ENCODE measurements at places on chromosomes 4 and X.

GRCh38 chr4:37725718-37726117, 39.5 kb upstream of the RELL1 start:
- DNase-seq: no peak

- DNase-seq: no peak
Measured at GRCh38 chr4:98816386-98816785, 112.5 kb downstream of the EIF4E start.

- DNase-seq: no peak
Measured at GRCh38 chr4:55078987-55079386, 46.4 kb downstream of the KDR start.

DNA sequence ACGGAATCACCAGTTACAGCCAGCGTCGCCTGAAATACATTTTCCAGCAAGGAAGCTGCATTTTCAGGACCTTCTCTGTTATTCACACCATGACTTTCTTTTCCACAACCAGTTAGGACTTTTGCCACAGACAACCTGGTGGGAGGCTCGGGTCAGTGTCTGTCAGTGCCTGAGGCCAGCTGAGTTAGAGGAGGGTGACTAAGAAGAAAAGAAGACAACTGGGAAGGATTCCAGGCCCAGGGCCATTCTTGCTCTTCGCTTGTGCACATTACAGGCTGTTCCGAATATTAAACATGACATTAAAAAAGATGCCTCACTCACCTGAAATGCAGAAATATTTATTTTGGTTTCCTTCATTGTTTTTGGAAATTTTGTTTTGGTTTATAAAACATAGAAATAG, 21.4 kb upstream of the CENPU start:
- no peak for DNase-seq

DNA sequence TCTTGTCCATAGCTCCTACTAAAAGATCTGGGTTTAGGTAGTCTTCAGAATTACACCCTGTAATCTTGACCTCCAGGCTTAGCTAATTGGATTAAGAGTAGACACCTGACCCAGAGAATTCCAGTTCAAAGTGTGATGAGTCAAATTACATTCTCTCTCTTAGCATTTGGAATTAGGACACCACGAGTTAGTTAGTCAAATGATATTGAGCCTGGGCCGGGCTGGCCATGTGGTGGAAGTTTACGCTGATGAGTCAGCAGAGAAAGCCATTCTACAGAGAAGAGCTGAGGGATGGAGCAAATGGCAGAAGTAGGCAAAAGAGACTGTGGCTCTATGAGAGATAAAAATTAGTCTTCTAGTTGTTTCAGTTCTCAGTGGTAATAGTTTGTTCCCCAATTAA, 31.1 kb downstream of the CEP44 start:
- DNase-seq: no peak
